ENCODE measurements at places on chromosomes 6 and 20.

DNA sequence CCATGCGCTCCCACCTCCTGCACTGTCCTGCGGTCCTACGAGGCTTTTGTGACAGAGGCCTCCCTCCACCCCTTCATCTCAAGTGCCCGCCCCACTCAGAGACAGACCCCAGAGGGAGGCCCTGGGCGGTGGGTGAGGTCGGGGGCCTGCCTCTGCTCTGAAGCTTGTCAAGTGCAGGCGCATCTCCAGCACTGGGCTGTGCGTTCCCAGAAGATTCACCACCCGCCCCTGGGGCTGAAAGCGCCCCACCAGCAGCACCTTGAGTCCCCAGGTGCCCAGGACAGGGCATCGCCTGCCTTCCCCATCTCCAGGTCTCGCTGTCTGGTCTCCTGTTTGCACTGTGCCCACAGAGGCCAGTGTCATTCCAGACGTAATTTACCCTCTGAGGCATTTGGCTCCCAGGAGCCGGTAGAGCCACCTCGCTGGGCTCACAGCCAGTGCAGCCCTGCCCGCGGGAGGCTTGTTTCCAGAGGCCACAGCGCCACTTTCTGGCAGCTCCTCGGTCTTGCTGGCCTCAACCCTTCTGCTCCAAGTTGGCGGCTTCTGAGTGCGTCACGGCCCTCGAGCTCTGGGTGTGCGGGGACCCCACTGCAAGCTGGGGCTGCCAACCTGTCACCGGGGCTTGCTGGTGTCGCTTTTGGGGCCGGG is 191.1 kb downstream of the TAF4 start:
- no peak for DNase-seq

- DNase-seq, result no peak
These were observed 770 bp downstream of the ULBP3 start for GRCh38 chr6:150068151-150068550.

- DNase-seq, result no peak
These were observed 112.0 kb downstream of the LRRC1 start for GRCh38 chr6:53906842-53907241.

DNA sequence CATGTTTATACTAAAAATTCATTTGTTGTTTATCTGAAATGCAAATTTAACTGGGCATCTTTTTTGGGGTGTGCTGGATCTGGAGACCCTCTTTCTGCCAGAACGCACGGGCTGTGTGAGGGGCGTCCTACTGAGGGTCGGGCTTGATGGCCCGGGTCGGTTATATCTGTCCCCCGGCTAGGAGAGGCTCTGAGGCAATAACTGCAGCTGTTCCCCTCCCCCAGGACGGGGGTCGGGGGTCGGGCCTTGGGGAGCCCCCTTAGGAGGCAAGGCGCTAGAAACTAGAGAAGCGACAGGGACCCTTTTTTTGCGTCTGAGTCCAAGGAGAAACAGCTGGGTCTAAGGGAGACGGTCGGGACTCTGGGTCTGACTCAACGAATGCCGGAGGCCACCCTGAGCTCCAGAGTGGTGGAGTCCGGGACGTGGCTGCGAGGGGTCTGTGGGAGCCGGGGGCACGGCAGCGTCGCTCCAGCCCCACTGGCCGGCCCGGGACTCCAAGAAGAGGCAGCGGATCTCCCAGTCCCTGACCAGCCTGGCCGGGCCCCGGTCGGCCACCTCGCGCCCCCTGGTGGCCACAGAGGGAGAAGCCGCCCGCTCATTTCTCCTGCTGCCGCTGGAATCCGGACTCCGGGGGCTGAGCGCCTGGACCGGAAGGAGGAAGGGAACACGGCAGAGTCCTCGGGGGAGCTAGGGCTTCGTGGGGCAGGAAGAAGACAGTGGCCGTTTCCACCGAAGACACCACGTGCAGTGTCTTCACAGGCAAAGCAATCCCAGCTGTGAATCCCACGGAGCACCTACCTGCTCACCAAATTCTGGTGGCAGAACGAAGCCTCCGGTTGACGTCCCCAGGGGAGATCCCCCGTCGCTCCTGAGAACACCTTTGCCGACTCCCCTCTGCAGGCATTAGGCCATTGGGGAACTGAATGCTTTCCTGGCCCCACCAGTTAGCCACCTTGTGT is 24.0 kb upstream of the SCML4 start:
- peak; percentile 57 for DNase-seq

DNA sequence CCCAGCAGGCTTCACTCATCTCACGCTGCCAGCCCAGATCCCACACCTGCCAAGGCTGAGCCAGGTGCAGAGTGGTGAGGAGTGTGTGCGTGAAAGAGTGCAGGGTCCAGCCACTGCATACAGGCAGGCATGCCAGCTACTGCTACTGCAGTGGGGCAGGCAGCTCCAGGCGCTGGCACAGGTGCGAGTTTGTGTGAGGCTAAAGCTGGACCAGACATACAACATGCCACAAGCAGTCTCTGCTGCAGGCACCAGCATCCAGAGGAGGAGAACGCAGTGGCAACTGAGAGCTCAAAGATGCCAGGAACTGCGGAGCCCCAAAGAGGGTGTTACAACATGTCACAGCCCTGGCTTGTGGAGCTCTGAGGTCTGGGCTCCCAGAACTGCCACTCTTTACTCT is 149.8 kb downstream of the EYS start:
- DNase-seq, result no peak

- DNase-seq, result no peak
These were observed 144.5 kb downstream of the CDH26 start for GRCh38 chr20:60102665-60103210.
